ENCODE measurements at places on chromosomes 7 and 10. TPM values are rescaled to one million over a fixed set of nuclear protein-coding genes. Genes with fewer than 3 reads are reported as not detected.

Gene IFIT2
- polyA plus RNA-seq: 1.1 TPM

Gene PIK3CG
- polyA plus RNA-seq: not detected

Gene SPACDR
- polyA plus RNA-seq: not detected

Gene AKAP9
- polyA plus RNA-seq: 120 TPM

Gene METTL27
- 2.4 TPM for polyA plus RNA-seq

Gene ELN
- not detected for polyA plus RNA-seq

Gene PLEKHS1
- not detected for polyA plus RNA-seq

Gene PLEKHA1
- polyA plus RNA-seq: 87.7 TPM

Gene TFPI2
- polyA plus RNA-seq: not detected

Gene KIAA1217
- 0.20 TPM for polyA plus RNA-seq

Gene FFAR4
- not detected for polyA plus RNA-seq

Gene NME8
- polyA plus RNA-seq: not detected

Gene TPST1
- 53.3 TPM for polyA plus RNA-seq

Gene SLC16A9
- 185 TPM for polyA plus RNA-seq

Gene PNLIPRP2
- polyA plus RNA-seq: not detected

Gene SOSTDC1
- polyA plus RNA-seq: 0.52 TPM

Gene MMP21
- not detected for polyA plus RNA-seq

Gene IQUB
- polyA plus RNA-seq: 0.58 TPM

Gene MRLN
- polyA plus RNA-seq: not detected

Gene RABGEF1
- polyA plus RNA-seq: 34.8 TPM

Gene ST8SIA6
- polyA plus RNA-seq: 0.20 TPM
